Activated CD4-positive, alpha-beta T cell treated with anti-CD3 and anti-CD28 coated beads, Interleukin-2, Interleukin-6, amounts not matched to agents 100 ng/mL and 50 ng/mL, durations not matched to agents 16 hours and 8 hours (primary cell): ENCODE measurements at places on chromosomes 12 and 14.

- DNase-seq, result peak; percentile 46
Measured at GRCh38 chr12:27733052-27733656, 22.5 kb downstream of the MRPS35 start.

- DNase-seq, result no peak
Measured at GRCh38 chr14:25837551-25837965, 760.3 kb downstream of the NOVA1 start.

- no peak for DNase-seq
Measured at GRCh38 chr12:26282339-26282940, 87.1 kb downstream of the SSPN start.

GRCh38 chr14:29821242-29821641, 106.4 kb downstream of the PRKD1 start:
- no peak for DNase-seq

DNA sequence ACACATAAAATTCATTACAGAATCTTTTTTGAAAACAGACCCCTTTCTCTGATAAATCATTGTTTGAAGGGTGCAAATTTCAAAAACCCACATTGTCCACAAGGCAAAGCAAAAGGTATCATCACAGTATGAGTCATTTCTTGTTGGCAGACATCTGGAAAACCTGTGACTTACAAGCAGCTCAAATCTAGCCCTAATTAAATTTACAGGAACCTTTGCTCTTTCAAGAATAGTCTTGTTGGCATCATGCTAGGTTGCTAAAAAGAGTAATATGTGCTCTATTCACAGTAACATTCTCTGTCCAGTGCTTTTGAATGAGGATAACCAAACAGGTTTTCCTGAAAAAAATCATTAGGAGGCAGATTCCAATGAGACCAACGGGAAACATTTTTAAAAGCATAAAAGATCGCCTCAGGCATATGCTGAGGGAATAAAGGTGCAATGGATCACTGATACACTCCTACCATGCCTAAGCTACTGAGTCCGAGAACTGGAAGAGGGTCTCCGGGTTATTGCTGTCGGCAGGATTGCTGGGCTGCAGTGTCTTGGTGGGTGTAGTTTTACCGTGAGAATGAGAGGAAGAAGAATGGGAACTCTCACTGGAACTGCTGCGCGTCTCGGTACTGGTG, 55.5 kb upstream of the TTC7B start:
- DNase-seq, result no peak

DNA sequence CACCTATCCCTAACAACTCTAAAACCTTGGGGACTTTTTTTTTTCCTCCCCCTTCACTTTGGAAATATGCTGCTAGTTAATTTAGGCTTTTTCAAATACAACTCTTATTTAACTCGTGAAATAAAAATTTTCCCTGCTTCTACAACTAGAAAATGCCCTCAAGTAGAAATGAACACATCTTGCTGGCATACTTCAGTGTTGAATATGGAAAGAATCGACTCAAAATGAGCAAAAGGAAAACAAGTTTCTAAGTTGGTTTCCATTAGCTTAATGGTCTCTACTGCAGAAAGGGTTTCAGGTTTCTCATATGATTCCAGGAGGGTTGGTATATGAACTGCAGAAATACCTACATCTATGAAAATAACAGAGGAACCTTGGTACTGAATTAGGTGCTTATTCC, 118.3 kb upstream of the TMTC1 start:
- no peak for DNase-seq
